ENCODE measurements at places on chromosomes 3 and 15.
A peak's percentile ranks its signal among the peaks of the same experiment; 100 is the strongest.

- DNase-seq, result no peak
Measured at GRCh38 chr15:60918234-60918959, 310.7 kb downstream of the RORA start.

DNA sequence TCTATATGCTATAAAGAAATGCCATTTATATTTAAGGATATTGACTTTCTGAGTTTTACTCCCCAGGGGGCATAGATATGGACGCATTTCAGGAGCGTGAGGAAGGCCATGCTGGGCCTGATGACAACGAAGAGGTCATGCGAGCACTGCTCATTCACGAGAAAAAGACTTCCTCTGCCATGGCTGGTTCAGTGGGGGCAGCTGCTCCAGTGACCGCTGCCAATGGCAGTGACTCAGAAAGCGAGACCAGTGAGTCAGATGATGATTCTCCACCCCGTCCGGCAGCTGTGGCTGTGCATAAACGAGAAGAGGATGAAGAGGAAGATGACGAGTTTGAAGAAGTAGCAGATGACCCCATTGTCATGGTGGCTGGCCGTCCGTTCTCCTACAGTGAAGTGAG is 38.4 kb downstream of the GTF2E1 start:
- DNase-seq, result peak; percentile 96

DNA sequence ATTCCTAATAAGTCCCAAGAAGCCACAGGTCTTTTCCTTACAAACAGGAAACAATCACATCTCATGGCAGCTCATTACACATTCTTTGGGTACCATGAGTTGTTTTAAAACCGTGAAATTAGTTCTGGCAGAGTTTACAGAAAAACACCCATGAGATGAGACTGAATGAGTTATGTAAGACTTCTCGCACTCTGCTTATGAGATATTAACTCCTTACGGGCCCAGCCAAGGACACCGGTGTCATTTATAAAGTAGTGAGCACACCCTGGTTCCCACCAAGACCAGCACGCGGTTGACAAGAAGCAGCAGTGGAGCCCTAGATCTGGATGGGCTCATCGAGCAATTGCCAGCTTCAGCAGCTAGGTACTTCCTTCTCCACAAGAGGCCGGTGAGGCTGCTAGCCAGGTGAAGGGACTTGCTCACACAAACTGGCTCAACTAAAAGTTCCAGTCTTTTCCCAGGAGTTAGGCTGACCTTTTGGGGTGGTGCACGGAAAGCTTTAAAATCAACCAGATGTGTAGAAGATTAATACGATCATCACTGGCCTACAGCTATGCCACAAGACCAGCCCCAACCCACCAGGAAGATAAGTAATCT is 318.6 kb upstream of the ICE2 start:
- DNase-seq, result no peak

GRCh38 chr3:57999417-58000115 is 8.7 kb upstream of the FLNB start:
- no peak for DNase-seq
